Epithelial cell of proximal tubule (primary cell): ENCODE measurements at places on chromosomes 12 and 14.

DNA sequence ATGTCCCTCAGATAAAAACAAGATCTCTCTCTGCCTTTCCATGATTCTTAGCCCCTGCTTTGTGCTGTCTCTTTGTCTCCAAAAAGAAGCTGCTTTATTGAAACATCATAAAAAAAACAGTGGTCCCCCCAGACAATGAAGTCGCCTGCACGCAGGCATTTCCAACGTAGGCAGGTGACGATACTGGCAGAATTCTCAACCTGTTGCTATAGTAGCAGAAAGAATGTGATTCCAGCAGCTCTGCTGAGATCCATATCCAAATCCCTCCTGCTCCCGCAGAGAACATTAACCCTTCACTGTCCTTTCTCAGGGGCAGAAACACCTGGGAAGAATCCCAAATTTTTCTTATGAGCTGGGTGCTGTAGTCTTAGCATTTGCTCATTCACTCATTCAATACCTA lies 84.8 kb downstream of the STON2 start:
- DNase-seq = no peak

GRCh38 chr12:2507814-2508213 lies 287.0 kb upstream of the FKBP4 start:
- DNase-seq = no peak

DNA sequence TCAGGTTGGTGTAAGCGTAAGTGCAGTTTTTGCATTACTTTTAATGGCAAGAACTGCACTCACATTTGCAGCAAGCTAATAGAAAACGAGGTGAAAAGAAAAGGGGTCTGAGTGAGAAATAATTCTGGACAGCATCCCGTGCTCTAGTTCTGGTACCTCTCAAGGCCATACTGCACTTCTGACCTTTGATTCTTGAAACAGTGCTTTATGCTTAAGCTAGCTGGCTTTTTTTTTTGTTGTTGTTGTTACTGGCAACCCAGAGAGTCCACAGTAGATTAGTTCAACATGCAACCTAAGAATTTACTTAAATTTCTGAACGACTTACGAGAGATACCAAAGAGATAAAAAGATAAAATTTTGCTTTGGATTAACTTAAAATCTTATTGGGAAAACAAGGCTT lies 75.2 kb upstream of the PRKD1 start:
- no peak for DNase-seq

DNA sequence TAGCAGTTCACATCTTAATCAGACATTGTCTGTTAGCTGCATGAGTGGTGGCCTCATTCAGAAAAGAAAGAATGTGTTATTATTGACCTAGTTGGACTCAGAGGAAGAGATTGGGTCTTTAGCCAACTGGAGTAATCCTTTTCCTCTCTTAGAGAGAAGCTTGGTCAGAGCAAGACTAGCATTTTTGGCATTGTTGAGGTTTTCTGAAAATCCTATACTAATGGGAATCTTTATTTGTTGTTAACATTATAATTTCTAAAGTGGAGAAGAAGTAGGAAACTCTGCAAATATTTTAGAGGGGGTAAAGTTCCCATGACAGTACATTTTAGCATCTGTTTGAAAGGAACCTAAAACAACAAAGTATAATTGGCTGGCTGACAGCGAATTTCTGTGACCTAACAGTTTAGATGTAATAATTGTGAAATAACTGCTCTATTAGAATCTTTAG lies 9.7 kb downstream of the TOX4 start:
- no peak for DNase-seq
